ENCODE measurements at places on chromosomes 5 and 9.
A peak's percentile ranks its signal among the peaks of the same experiment; 100 is the strongest.

DNA sequence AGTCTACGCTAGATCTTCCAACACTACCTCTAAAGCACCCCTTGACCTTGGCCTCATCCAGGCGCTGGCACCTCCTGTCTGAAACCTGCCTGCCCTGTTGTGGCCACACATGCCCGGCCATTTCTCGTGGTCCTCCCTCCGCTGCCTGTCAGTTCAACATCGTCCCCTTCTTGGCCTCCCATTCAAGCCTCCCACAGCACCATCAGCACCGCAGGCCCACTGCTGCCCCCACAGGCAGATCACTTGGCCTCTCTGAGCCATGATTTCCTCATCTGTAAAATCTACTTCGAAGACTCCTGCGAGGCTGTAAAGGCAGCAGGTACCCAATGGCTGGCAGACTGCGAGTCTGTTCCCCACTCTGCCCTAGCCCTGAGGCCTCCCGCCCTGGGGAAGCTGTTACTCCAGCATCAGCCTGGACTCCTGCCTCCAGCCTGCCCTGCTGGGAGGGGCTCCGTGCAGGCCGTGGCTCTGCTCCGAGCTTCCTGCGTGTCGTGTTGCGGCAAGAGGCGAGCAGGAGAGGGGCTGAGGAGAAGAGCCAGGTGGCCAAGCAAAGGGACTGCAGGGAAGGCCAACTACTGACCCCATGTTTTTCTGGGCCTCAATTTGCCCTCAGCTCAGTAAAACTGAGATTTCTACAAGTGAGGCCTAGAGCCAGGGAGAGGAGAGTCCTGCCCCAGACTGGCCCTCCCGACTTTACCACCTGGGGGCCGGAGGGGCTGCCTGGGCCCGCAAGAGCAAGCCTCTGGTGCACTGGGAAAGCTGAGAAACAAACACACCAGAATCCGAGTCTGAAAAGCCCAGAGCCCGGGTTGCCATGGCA lies 70.5 kb upstream of the LRRTM2 start:
- DNase-seq = no peak

- no peak for DNase-seq
Observed at GRCh38 chr9:120712539-120713031, 1.7 kb downstream of the MEGF9 start.

DNA sequence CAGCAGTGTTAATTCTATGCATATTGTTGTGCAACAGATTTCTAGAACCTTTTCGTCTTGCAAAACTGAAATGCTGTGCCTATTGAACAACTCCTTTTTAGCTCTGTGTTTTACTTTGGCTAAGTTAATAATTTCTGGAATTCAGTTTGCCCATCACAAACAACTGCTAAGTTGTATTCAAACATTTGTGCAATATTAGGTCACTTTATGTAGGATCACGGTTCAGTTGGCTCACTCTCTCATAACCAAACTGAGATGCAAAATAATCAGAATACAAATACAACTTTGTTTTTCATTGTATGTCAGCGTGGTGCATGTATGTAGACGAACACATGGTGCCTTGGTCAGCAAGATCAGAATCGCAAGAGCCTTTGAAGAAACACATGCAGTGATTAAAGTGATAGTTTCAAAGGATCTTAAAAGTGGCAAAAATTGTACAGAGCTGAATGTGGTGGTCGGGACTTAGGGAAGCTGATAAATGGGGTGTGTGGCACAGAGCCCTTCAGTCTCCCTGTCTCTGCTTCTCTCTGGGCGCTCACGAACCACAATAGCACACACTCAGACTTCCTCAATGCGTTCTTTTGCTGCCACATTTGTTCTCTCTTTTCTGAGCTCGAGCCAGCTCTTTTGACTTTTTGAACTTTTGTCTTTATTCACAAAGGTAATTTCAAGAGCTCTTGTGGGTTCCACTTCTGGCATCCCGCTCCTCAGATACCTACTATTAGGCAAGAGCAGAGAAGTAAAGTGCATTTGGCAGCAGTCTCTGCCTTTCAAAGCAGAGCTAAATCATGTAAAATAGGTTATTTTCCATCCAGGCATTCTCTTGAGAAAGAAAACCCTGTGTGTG lies 112.4 kb upstream of the CTSL start:
- DNase-seq = peak; percentile 23

DNA sequence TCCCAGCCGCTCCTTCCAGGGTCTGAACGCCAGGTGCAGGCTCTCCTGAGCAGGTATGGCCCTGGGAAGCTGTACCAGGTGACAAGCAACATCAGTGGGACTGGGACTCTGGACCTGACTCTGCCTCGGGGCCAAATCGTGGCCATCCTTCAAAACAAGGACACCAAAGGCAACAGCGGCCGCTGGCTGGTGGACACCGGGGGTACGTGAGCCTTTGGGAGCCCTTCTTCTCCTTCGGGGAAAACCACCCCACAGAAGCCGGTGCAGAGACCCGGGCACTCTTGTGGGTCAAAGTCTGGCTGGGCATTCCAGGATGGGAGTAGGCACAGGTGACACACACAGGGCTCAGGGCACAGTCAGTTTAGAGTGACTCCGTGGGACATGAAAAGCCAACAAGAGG lies 45.8 kb downstream of the ARHGEF37 start:
- no peak for DNase-seq

GRCh38 chr9:132037458-132037857 lies 42.2 kb downstream of the MED27 start:
- DNase-seq = no peak

GRCh38 chr5:124702525-124702924 lies 43.9 kb downstream of the ZNF608 start:
- DNase-seq = no peak

DNA sequence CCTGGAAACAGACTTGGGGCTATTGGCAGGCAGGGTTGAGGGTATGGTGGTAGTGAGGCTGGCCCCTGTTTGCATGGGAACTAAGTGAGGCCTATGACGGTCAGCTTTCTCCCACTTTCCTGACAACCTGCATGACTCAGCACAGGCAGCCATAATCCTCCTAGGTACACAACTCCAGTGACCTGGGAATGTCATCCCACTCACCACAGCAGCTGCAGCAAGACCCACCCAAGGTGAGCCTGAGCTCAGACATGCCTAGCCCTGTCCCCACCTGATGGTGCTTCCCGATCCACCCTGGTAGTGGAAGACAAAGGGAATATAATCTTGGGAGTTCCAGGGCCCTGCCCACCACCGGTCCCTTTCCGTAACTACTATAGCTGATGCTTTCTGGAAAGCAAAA lies 178.7 kb downstream of the NDUFS4 start:
- DNase-seq = no peak

DNA sequence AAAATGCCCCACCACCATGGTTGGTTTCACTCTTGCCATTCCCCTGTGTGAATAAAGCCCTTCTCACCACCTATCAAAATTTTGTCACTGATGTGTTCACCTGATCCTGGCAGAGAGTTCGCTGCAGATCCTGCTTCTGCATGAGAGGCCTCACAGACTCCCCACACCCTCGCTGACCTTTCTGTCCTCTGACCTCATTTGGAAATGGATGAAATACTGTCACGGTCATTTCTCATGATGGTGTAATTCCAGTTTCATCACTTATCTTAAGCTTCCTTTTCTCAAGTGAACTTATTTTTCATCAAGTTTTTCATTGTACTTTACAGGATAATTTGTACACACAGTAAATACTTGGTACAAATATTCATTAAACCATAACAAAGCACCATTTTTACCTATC lies 131.3 kb downstream of the FRMD3 start:
- no peak for DNase-seq

DNA sequence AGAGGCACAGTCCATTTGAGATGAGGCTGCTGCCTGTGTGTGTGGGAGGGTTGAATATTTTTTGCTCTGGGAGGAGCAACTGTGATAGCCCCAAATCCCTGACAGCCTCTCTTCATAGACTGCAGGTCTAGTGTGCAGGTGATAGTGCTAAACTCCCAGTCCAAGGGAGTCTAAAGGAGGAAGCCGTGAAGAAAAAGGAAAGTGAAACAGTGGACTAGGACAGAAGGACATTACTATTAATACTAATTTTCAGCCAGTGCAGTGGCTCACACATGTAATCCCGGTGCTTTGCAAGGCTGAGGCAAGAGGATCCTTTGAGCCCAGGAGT lies 295.0 kb downstream of the PDE4D start:
- no peak for DNase-seq

GRCh38 chr9:75184471-75184870 lies 96.2 kb downstream of the OSTF1 start:
- no peak for DNase-seq

GRCh38 chr9:107750741-107751566 lies 261.4 kb upstream of the KLF4 start:
- no peak for DNase-seq

- no peak for DNase-seq
Observed at GRCh38 chr9:137764981-137765380, 112.6 kb upstream of the CACNA1B start.

DNA sequence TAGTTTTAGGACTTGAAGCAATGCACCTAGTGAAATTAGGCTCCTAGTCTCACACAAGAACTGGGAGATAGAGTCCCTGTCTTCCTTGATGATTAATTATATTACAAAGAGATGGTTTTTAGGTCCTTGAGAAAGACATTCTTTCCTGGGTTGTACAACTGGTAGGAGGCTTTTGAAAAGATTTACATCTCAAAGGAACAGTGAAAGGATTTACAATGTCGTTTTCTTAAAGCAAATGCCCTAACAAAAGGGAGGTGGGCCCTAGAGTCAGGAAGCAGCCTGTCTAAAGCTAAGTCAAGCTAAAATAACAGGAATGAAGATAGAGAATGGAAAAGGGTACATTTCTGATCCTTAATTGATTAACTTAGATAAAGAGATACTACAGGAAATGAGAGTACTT lies 102.2 kb upstream of the IL7R start:
- no peak for DNase-seq

DNA sequence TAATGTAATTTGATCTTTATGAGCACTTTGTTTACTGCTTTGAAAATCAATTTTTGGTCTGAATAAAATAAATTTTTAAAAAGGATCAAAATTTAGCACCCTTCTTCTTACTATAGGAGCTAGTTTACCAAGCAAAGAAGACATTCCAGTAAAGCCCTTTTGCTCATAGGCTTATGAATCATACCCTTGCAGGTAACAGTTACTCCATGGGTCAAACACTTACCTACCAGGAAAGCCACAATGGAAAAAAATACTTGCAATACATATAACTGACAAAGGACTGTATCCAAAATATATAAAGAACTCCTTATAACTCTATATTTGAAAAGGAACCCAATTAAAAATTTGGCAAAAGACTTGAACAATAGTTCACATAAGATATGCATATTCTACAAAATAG lies 66.6 kb downstream of the SHOC1 start:
- no peak for DNase-seq

DNA sequence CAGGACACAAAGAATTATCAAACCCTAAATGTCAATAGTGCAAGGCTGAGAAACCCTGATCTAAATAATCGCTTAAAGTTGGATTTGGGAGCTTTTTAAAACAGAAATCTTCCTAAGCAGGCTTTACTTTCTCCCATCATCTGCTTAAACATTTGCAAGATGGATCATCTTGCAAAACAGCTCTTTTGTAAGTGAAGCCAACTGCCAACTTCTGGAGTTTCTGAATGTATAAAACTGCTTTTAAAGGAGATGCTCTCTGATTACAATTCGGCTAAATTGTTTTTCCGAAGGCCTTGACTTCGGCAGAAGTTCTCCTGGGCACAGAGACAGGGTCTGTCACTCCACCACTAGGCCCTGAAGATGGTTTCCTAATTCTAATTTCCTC lies 1.3 kb downstream of the PTPN3 start:
- DNase-seq = no peak

GRCh38 chr5:152688561-152689249 lies 283.6 kb upstream of the NMUR2 start:
- no peak for DNase-seq

DNA sequence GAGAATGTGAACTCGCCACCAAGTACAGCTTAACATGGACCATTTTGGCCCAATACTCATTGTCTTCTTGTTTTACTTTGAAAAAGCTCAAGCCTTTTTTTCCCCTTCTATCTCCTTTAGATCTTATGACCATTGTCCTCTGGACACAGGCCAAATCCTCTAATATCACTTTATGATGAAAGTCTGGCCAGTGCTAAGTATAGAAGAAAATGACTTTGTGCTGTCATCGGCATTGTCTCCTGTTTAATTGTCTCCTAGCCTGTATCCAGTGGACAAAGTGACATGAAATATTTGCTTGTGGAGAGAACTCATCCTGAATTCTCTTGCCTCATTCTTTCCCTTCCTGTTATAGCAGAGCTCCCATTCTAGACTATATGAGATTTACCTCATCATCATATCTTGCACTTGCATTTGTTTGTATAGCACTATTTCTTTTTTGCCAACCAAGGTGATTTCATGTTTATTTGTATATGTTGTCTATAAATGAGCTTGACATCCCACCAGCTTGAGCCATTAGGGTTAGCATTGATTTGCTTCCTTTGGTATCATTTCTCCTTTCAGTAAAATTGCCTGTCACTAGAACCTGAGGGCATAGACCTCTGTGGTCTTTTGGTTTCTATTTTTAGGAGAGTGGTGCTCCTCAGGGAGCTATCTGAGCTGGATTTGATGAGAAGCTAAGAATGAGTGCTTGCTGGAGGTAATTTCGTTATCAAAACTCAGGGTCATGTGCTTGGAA lies 18.8 kb upstream of the TNFAIP8 start:
- no peak for DNase-seq

GRCh38 chr5:124996764-124997077 lies 250.3 kb upstream of the ZNF608 start:
- DNase-seq = no peak

DNA sequence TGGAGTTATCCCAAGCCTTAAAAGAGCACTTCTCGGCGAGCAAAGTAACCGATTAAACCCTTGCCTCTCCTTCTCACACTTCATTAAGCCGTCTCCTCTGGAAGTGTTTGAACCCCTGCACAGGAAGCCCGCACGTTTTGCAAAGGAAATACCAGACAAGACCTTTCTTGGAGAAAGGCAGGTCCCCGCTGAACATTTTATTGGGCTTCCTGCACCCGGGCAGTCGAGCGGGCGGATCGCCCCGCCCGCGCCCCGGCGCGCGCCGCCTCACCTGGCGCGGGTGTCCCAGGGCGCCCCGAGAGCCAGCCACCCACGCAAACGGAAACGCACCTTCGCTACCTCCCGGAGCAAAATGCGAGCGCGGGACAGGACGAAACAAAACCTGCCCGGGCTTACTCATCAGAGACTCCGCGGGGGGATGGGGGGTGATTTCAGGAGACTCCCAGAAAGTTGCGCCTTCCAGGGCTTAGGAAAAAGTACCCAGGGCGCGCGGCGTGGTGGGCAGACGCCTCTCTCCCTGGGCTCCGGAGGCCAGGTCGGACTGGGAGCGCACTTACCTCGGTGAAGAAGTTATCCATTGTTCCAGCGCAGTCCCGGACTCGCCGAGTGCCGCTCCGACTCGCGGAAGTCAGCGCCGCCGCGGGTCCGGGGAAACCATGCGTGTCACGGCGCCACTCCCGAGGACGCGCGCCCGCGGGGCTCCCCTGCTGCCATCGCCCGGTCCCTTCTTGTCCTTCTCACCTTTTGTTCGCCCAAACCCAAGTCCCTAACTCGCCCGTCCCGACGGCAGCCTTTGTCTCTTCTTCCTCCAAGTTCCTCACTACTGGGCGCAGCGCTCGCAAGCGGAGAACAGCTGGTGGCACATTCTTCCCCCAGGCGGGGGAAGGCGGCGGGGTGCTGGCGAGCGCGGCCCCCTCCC lies 598 bp downstream of the MYO10 start:
- peak; percentile 38 for DNase-seq
